Effector memory CD4-positive, alpha-beta T cell (primary cell): ENCODE measurements at places on chromosomes 11 and 22.

- no peak for DNase-seq
Measured at GRCh38 chr11:101745756-101746155, 161.9 kb upstream of the TRPC6 start.

DNA sequence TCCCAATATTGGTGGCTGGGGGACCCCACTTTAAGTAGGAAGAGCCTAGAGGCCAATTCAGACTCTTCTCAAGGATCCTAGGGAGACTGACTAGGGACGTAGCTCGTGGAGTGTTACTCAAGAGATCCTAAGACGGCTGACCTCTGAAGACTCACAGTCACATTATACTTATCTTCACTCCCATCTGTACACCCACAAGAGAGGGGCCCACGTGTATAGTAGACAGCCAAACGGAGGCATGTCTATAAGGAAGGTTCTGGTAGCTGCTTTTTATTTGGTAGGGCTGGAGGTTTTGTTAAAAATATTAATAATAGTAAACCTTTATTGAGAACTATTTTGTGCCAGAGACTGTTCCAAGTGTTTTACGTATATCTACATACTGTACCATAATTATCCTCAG, 22.9 kb upstream of the APOA1 start:
- DNase-seq = no peak

GRCh38 chr11:80856066-80856465, 1415.2 kb upstream of the TENM4 start:
- DNase-seq = no peak

- DNase-seq = no peak
Measured at GRCh38 chr11:25794804-25795203, 537.1 kb upstream of the ANO3 start.

DNA sequence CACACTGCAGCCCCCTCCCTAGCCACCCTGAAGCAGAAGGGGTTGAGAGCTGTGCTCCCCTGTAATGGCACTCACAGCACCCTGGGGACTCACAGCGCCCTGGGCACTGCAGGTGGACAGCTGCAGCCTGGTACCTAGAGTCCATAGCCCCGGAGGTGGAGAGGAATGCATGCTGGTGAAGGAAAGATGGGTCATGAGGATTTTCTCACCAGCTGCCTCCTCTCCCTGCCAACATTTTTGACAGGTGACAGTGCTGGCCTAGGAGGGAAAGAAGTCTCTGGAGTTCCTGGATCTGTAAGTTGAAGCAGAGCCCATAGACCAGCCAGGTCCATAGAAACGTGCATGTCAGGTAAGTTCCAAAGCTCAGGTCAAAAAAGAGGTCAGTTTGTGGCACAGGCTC, 330.5 kb downstream of the TENM4 start:
- no peak for DNase-seq

DNA sequence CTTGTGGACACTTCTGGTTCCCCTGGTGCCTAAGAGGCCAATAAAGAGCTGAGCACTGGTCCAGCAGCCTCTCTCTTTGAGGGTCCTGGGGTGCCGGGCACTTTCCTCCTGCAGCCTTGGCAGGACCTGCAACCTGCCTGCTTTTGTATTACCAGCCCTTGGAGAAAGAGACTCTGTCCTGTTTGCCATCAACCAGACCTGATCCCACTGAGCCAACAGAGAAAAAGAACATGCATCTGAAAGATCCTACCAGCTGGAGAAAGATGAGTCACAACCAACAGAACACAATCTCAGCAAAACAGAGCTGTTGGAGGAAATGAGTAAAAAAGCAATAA, 321.0 kb downstream of the DDX10 start:
- DNase-seq = no peak

GRCh38 chr11:65501472-65502273, 2.8 kb downstream of the MALAT1 start:
- DNase-seq = no peak
